ENCODE measurements at places on chromosomes 12 and 14.

DNA sequence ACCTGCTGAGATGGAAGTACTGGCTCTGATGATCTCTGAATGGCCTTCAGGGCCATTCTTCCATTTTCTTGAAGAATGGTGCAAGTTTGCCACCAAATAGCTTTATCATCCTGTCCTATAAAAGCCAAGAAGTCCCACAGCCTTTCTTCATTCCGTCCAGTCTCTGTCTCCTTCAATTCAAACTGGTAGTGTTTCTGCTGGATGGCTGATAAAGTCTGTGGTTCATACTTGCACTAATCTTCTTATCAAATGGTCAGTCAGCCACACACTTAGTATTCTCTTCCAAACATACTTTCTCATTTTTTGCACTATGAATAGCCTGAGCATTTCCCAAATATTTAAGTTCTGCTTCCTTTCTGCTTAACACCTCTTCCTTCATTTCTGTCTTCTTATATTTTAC, 39.4 kb upstream of the BEGAIN start:
- no peak for DNase-seq

GRCh38 chr12:51850965-51851299, 2.4 kb upstream of the FIGNL2 start:
- DNase-seq = no peak

- no peak for DNase-seq
Measured at GRCh38 chr12:8057306-8057705, 8.9 kb downstream of the C3AR1 start.

GRCh38 chr12:21339921-21340320, 5.2 kb upstream of the SLCO1A2 start:
- DNase-seq = no peak

- DNase-seq = no peak
Measured at GRCh38 chr12:79055926-79056674, 191.5 kb downstream of the SYT1 start.

GRCh38 chr12:102769323-102769916, 147.6 kb downstream of the PAH start:
- DNase-seq = peak; percentile 36
